ENCODE measurements at places on chromosomes 12 and 14. TPM values are rescaled to one million over a fixed set of nuclear protein-coding genes. Genes with fewer than 3 reads are reported as not detected.

The RERG gene
- 0.18 TPM for total RNA-seq

The SYT1 gene
- 6.2 TPM for total RNA-seq

The PRR4 gene
- 1.9 TPM for total RNA-seq

The FSCB gene
- total RNA-seq, result not detected

The NAV3 gene
- total RNA-seq, result 13.7 TPM

The RNASE7 gene
- total RNA-seq, result not detected

The LYSET gene
- 30.4 TPM for total RNA-seq

The MPHOSPH9 gene
- 24.3 TPM for total RNA-seq

The B4GALNT3 gene
- 0.75 TPM for total RNA-seq

The SOX5 gene
- total RNA-seq, result not detected

The SYNE3 gene
- total RNA-seq, result 0.17 TPM

The SLC25A3 gene
- total RNA-seq, result 691 TPM

The MSI1 gene
- total RNA-seq, result 0.50 TPM

The BMAL2 gene
- total RNA-seq, result 13.0 TPM

The DAO gene
- total RNA-seq, result not detected

The AHSA1 gene
- 417 TPM for total RNA-seq

The ADCY6 gene
- total RNA-seq, result 18.4 TPM

The KRT8 gene
- total RNA-seq, result 4,320 TPM

The NANOG gene
- total RNA-seq, result not detected

The FERMT2 gene
- 54.9 TPM for total RNA-seq

The C14orf132 gene
- total RNA-seq, result 4.1 TPM

The TMEM260 gene
- 5.8 TPM for total RNA-seq

The TMCC3 gene
- 1.5 TPM for total RNA-seq

The C12orf50 gene
- not detected for total RNA-seq

The M6PR gene
- total RNA-seq, result 163 TPM

The MEG3 gene
- 52.0 TPM for total RNA-seq

The KLHL42 gene
- total RNA-seq, result 21.3 TPM

The CCDC184 gene
- total RNA-seq, result 3.6 TPM

The HNF1A gene
- 2.8 TPM for total RNA-seq

The SIX6 gene
- not detected for total RNA-seq

The MORN3 gene
- total RNA-seq, result 0.33 TPM

The FAM161B gene
- 1.3 TPM for total RNA-seq

The VRTN gene
- not detected for total RNA-seq

The COL2A1 gene
- not detected for total RNA-seq

The BDKRB1 gene
- total RNA-seq, result 0.86 TPM

The CYP46A1 gene
- total RNA-seq, result 0.19 TPM

The EEA1 gene
- 8.7 TPM for total RNA-seq

The CCDC175 gene
- not detected for total RNA-seq

The IFNG-AS1 gene
- total RNA-seq, result not detected

The MCRS1 gene
- total RNA-seq, result 68.7 TPM

The CLEC4C gene
- not detected for total RNA-seq

Measured in A549 treated with ZK216348 at 1 μM for 4 hours (cell line).